Stimulated activated CD8-positive, alpha-beta memory T cell treated with anti-CD3 and anti-CD28 coated beads, Interleukin-4, amount 100 ng/mL, for 1 hour (primary cell): ENCODE measurements at places on chromosomes 2 and 18.
A peak's percentile ranks its signal among the peaks of the same experiment; 100 is the strongest.

DNA sequence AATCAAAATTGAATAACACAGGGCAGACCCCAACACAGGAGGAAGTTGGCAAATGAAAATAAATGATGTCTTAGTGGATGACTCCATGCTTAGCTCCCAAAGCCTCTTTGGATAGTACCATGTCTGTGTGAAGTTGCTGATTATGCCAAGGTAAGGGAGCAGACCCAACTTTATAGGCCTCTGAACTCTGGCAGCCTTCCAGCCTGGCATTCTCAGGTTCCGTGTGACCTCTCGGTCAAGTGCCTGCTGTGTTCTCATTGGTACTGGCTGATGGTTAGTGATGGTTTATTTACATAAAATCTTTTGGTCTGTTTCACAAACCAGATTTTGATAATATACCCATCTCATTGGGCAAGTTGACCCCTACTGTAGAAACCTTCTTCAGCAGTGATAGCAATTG is 112.2 kb upstream of the TTC39C start:
- DNase-seq = no peak

DNA sequence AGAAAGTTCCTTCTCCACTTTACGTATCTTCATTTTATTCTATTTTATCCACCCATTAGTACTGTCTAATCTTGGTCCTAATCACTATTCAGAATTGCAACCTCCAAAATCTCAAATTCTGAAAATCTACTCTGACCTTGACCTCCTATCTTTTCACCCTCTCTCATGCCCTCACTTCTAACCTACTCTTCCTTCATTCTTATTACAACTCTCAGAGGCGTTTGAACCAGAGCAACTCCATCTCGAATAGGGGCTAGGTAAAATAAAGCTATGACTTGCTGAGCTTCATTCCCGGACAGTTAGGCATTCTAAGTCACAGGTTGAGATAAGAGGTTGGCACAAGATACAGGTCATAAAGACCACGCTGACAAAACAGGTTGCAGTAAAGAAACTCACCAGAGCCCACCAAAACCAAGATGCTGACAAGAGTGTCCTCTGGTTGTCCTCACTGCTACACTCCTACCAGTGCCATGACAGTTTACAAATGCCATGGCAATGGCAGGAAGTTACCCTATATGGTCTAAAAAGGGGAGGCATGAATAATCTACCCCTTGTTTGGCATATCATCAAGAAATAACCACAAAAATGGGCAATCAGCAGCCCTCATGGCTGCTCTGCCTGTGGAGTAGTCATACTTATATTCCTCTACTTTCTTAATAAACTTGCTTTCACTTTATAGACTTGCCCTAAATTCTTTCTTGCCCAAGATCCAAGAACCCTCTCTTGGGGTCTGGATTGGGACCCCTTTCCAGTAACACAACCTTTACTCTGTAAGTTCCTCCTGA is 11.4 kb downstream of the CCDC88A start:
- no peak for DNase-seq

DNA sequence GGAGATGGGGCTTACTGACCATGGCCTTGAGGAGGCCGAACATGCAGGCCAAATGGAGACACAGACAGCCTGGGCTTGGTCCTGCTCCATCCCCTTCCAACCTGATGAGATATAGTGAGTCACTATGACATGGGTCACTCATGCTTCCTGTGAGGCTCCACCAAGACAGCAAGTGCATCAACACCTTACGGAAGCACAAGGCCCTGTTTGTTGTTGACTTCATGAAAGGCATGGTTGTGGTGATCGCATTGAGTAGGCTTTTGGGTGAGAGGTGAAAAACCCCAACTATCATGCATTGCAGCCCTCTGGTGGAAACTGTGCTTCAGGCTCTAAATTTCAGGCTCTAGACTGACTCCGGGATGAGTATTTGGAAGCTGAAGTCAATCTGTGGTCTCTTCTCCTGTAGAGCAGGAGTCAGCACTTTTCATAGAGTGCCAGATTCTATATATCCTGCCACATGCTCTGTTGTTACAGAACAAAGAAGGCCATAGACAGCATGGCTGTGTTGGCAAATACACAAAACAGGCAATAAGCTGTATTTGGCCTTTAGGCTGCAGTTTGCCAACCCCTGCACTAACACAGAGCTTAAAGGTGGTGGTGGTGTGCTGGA is 10.1 kb downstream of the IL37 start:
- no peak for DNase-seq

DNA sequence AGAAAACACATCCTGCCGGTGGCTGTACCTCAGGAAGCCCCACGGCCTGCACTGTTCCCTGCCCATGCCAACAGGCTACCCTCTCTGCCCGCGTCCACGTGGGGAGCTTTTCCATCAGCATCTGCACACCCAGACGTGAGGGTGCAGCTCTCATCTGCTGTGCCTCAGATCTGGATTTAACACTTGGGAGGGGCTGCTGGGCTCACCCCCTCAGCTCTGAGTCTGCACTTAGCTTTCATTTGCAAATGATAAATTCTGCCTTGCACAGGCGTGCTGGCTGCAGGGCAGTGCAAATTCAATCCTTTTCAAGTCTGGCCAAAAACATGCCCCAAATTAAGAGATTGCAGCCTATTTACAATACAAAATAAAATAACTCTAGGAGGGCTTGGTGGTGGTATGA is 245.7 kb downstream of the TWIST2 start:
- no peak for DNase-seq

GRCh38 chr18:13232086-13232917 is 13.7 kb downstream of the LDLRAD4 start:
- DNase-seq = no peak

DNA sequence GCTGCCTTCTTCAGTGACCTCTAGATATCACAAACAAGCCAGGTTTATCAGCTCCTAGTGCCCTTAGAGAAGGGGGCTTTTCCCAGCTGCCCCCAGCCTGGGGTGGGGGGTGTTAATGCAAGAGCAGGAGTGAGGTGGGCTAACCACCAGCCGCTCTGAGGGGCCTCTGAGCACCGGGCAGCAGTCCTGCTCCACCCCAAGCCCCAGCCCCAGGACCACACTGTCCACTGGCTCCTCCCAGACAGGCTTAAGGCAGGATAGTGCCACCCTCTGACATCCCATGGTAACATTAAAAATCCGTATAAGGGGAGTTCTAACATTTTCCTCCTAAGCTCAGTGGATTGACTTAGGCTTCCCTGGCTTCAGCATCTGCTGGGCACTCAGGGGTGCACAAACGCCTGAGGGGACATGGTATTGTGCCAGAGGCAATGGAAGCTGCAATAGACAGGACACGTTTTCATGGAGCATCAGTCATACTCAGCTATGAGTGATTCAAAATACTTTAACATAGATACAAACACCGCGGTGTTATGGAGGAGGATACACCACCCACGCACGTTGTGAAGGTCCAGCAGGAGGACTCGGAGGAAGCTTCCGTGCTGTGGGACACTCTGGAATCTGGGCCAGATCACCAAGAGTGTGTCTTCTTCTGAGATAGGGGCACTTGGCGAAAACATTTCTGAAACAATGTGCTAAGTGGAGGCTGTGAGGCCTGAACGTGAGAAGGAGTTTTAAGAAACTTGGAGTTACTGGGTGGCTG is 112.7 kb upstream of the EPC2 start:
- no peak for DNase-seq

DNA sequence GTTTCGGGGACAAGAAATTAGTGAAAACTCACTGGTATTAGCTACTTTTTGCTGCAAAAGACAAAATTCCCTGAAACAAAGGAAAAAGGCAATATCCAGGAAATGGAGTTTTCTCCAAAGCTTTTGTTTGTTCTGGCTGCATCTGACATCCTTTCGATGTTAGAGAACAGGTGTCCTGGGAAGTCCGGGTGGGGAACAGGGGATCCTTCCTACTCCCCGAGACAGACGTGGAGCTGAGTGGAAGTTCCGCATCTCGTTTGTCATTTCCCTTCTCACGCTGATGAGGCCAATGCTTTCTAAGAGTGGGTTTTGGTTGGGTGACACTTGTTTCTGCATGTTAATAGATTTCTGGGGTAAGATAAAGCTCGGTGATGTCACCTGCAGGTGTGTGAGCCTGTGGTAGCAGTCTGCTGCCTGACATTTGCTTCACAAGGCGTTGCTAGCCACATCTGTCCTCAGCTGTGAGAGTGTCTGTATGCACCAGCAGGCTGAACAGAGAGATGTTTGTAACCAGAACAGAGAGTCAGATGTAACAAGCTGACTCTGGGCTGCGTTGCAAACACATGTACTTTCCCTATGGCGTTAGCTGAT is 125.9 kb downstream of the ACOXL start:
- DNase-seq = peak; percentile 47

GRCh38 chr2:68230241-68231060 is 21.9 kb downstream of the PPP3R1 start:
- DNase-seq = no peak

DNA sequence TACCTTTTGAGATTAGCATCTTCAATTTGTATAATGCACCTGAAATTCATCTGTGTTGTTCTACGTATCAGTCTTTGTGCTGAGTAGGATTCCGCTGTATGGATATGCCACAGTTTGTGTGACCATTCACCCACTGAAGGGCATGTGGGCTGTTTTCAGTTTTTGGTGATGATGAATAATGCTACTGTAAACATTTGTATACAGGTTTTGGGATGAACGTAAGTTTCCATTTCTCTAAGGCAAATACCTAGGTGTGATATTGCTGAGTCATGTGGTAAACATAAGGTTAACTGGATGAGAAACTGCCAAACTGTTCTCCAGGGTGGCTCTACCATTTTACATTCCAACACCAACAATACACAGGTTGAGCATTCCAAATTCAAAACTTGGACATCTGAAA is 35.1 kb downstream of the CABYR start:
- DNase-seq = no peak

DNA sequence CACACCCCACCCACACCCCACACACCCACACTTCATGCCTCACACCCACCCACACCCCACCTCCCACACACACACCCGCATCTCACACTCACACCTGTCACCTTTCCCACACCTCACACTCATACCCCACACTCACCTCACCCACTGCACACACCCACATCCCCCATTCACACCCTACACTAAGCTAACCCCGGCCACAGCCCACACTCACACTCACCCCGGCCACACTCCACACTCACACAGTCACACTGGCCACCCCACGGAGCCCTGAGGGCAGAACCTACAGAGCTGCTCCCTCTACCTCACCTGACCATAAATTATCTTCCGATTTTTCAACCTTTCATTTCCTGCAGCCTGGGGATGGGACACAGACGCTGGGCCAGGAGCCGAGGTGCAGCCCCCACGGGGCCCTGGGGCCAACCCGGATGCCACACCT is 241.3 kb downstream of the HDAC4 start:
- DNase-seq = no peak

- DNase-seq = no peak
These were observed 65.0 kb downstream of the NYAP2 start for GRCh38 chr2:225464346-225465025.

GRCh38 chr2:142866426-142866825 is 11.0 kb upstream of the KYNU start:
- no peak for DNase-seq

GRCh38 chr2:47867205-47867604 is 39.1 kb downstream of the FBXO11 start:
- no peak for DNase-seq

DNA sequence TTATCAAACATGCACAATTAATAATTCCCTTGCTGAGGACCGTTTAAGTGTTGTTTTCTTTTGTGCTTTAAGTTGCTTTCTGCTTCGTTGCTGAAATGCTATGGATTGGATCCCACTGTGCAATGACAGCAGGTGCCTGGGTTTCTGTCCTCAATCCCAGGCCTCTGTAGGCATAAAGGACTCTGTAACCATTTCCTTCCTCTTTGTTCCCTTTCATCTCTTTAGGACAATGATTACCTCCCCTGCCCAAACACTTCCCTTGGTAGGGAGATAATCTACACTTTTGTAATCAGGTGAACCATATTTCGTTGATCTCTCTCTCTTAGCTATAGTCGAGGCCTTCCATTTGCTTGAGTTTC is 58.6 kb upstream of the LYPD6B start:
- DNase-seq = no peak

DNA sequence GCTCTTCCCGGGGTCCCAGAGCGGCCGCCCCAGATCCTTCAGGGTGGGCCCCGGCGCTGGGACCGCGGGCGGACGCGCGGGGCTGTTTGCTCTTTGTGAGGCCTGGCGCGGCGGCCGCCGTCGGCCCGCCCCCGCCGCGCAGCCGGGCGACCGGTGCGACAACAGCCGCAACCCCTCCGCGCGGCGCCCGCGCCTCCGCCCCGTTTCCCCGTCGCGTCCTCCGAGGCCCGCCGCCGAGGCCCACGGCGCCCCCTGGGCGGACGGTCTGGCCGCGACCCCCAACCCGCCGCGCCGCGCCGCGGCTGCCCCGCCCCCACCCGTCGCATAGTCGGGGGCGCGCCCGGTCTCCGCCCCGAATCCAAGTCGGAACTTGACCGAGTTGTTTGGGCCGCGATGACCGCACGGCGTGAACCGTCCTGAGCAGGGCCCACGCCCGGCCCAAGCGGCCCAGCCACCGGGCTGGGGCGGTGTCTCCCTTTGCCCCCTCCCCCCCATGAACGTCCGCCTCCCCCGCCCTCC is 448 bp downstream of the YPEL5 start:
- DNase-seq = no peak
